ENCODE measurements at places on chromosomes 5 and 9.

- DNase-seq: no peak
Measured at GRCh38 chr5:16603295-16603694, 13.5 kb downstream of the RETREG1 start.

DNA sequence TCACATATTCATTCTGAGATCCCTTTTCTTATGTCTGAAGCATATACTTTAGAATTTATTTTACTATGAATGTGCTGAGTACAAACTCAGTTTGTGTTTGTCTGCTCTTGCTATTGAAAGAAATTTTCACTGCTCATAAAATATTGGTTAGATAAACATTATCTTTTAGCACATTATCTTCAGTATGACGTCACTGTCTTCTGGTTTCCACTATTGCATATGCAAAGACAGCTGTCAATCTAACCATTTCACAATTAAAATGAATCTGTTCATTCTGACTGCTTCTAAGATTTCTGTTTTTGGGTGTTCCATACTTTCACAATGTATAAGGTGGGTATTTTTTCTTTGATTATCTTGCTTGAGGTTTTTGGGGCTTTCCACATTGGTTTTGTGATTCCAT, 526.2 kb upstream of the CDH6 start:
- DNase-seq: no peak

GRCh38 chr9:134040781-134041648, 15.7 kb downstream of the BRD3OS start:
- DNase-seq: no peak

DNA sequence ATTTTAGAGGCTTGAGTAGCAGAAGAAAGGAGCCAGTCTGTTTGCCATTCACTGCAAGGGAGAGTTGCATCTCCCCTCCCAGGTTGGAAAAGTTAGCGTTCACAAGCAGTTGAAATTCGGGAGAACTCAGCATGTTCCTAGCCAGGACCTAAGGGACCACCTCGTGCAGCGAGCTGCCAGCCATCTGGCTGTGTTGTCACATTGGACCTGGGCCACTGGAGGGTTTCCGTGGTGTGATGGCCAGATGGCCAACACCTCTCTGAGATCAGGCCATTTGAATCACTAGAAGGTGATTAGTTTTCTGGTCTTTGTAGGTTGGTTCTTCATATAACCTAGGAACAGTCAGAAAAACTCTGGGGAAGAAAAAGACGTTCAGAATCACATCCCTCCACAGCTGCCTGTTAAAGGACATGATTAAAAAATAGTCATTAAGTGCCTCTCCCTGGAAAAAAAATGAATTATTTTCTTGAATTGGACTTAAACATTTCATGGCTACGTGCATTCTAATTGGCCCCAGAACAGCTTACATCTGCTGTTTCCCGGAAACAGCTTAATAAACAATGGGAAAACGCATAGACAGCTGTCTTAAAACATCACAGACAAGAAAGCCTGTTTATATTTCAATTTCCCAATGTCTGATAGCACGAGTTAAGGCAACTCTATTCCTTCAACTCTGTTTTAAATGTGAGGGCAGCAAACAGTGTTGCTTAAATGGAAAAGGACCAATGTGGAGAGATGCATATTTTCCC, 303.9 kb downstream of the TENT4A start:
- DNase-seq: peak; percentile 8

DNA sequence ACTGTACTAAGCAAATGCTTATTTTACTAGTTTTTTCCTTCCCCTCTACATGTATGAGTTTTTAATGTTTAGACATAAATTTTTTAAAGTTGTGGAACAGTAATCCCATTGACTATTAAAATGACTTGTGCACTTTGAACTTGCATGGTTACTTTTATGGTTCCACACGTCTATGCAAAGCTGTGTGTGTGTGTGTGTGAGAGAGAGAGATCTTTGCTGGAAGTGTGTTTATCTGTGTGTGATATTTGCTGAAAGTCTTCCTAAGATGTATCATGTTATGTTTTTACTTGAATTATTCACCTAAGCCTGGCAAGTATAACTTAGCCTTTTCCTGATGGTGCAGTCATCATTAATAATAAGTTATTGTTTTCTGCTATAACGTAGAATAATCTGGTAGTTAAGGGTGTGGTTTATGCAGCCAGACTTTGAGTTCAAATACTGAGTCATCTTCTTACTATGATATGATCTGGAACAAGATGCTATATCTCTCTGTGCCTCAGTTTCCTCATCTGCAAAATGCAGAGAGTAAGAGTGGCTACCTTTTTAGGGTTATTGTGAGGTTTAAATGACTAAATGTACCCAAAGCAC, 138.6 kb downstream of the SMARCA2 start:
- no peak for DNase-seq

GRCh38 chr5:123209502-123210027, 120.5 kb downstream of the PRDM6 start:
- DNase-seq: peak; percentile 89

GRCh38 chr5:61200582-61201155, 38.4 kb upstream of the SMIM15 start:
- DNase-seq: no peak

- peak; percentile 78 for DNase-seq
Measured at GRCh38 chr9:129737479-129738274, 15.2 kb downstream of the PTGES start.

Data from muscle of back (tissue), 13 donors.